Retinal pigment epithelial cell (primary cell): ENCODE measurements at places on chromosomes 11 and 22.

DNA sequence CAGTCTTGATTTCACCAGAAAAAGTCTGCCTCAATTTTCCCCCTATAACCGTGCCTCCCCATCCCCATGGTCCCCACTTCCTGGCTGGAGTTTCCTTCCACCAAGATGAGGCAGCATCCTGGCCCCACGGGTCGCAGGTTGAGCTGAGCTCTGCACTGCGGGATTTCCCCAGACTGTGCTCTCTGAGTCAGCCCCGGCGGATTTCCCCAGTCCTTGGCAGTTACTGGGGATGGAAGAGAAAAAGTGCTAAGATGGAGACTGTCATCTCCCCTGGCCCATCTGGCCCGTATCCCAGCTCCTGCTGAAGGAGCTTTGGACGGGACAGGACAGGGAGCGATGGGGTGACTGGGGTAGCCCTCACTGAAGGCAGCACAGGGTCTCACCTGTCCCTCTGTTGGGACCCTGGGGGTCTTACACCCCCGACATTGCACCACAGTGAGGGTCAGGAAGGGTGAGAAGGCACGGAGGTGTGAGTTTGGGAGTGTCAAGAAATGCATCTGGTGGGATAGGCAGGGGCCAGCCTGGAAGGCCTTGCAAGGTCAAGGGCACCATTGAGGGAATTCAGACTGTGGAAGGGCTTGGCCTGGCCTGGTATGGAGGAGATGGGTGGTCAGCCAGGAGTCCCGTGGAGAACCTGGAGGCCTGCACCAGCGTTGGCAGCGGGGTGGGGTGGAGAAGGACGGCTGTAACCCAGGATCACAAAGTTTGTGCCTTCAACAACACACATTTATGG lies 36.5 kb downstream of the NADSYN1 start:
- no peak for DNase-seq

DNA sequence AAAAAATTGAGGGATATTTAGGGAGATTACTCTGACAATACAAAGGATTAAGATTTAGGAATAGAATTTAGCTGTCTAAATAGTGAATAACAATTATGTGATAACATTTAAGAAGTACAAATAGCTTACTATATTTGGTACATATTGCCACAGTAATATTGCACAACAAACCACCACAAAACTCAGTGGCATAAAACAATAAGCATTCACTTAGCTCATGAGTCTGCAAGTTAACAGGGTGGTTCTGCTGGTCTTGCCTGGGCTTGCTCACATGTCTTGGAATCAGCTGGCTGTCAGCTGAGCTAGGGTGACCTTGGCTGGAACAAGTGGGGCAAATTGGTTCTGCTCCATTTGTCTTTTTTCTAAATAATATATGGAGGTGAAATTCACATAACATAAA lies 115.1 kb downstream of the DCDC1 start:
- DNase-seq = no peak

GRCh38 chr22:19110646-19111045 lies 11.6 kb downstream of the DGCR2 start:
- DNase-seq = no peak

DNA sequence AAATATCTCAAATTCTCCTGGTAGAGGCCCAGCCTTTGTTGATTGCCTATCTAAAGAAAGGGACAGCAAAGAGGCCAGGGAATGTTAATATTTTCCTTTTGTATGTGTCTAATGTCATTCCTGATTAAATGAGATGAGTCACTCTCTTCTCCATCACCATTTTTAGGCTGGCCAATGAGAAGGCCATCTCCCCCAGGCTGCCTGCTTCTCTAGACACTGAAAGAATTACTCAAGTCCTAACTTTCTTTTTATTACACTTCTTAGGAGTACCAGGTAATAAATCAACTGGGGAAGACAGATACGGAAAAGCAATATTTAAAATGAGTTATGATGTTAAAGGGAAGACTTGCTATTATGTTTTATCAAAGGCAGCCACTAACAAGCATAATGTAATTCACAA lies 259.2 kb upstream of the SORL1-AS1 start:
- no peak for DNase-seq

GRCh38 chr11:108221911-108222573 lies 396 bp downstream of the NPAT start:
- DNase-seq = no peak

DNA sequence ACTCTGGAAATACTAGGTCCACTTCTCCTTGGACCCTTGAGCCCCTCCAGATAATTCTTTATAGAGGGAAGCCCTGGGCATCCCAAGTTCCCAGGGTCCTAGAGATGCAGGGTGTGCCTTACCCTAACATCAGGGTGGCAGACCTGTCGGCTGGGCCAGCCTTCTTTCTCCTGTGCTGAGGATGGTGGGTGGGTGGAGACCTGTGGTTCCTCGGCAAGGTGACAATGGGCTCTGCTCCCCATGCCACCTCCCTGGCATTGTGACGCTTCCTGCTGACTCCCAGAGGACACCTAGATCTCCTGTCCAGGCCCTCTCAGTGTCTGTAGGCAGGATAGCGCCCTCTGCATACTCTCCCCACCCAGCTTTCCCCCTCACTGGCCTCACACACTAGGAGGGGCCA lies 3.8 kb upstream of the DERL3 start:
- DNase-seq = no peak

DNA sequence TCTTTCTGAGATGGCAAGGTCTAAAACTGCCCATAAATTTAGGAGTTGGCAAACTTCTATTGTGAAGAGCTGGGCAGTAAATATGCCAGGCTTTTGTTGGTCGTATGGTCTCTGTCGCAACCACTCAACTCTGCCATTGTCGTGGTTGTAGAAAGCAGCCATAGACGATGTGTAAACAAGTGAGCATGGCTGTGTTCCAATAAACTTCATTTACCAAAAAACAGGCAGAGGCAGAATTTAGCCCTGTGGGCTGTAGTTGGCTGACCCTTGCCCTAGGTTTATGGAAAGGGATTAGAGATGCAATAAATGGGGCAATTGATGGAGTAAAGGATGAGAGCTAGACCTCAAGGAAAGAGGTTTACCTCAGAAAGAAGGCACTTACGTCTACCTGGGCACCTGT lies 17.6 kb downstream of the YPEL4 start:
- no peak for DNase-seq

DNA sequence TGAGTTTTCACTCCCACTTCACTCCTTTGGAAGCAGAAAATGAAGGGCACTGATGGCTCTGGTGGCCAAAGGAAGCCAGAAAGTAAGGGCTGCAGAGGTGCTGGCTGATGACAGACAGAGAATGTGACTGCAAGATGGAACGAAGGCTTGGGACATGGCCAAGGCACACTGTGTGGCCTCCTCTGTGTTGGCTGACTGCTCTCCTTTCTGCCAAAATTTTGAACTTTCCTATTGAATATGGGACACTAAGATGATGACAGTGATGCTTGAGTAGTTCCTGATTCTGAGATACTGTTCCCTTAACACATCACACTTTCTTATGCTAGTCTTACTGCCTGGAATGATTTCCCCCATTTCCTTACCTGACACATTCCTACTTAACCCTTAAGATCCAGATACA lies 156.4 kb downstream of the SWAP70 start:
- DNase-seq = no peak

- DNase-seq = peak; percentile 20
Measured at GRCh38 chr11:66429983-66430602, 8.6 kb downstream of the MRPL11 start.

- no peak for DNase-seq
Measured at GRCh38 chr11:27129686-27130085, 89.1 kb downstream of the BBOX1 start.

GRCh38 chr22:19120829-19121630 lies 1.2 kb downstream of the DGCR2 start:
- no peak for DNase-seq

GRCh38 chr11:120988603-120989002 lies 35.3 kb upstream of the TBCEL start:
- DNase-seq = no peak

DNA sequence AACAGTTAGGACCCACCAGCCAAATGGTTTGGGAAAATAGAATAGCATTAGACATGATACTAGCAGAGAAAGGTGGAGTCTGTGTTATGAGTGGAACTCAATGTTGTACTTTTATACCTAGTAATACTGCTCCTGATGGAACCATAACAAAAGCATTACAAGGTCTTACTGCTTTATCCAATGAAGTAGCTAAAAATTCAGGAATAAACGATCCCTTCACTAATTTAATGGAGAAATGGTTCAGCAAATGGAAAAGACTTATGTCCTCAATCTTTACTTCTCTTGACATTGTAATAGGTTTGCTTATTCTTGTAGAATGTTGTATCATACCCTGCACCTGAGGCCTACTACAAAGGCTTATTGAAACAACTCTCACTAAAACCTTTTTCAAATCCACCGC lies 50.2 kb downstream of the ZNF280B start:
- no peak for DNase-seq

GRCh38 chr11:37748641-37749040 lies 1150.6 kb upstream of the RAG2 start:
- DNase-seq = no peak

- no peak for DNase-seq
Measured at GRCh38 chr11:59960502-59961381, 3.1 kb upstream of the OOSP4A start.

GRCh38 chr11:119262668-119263351 lies 54.1 kb downstream of the MCAM start:
- no peak for DNase-seq

- DNase-seq = no peak
Measured at GRCh38 chr11:22860241-22860640, at the start of gene CCDC179. TSS of gene CCDC179 (minus strand) at chr11:22860474. CDS start at chr11:22860421, 53 bp downstream.

GRCh38 chr22:25083056-25083806 lies 116.4 kb upstream of the CRYBB3 start:
- DNase-seq = no peak

DNA sequence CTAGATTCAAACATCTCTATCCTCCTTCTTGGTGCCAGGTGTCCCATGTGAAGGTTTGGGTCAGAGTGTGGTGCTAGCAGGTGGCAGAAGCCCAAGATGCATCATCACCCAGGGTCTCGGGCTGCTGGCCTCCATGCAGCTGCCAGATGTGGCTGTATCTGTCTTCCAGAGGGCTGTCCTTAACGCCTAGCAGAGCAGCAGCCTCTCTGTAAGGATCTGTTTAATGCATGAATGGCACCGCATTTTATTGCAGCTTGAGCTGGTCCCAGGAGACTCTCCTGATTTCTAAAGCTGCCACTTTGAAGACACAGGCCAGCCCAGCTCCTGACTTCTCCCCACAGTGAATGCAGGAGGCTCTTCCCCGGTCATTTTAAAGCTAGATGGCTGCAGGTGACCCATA lies 26.3 kb downstream of the SLC1A2 start:
- no peak for DNase-seq

DNA sequence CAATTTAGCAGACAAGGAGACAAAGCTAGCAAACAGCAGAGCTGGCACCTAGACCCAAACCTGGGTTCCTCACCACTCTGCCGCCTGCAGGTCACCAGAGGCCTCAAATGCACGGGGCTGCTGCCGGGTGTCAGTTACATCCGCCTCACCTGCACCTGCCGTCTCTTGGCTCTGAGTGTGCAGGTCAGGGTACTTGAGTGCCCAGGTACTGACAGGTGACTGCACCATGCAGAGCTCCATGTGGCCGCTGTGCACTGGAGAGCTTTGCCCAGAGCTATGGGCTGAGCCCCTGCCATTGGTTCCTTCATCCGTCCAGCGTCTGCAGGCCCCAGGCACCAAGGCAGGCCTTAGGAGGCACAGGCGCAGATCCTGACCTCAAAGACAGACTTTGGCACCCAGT lies 35.0 kb downstream of the PDGFB start:
- DNase-seq = no peak

- DNase-seq = no peak
Measured at GRCh38 chr11:123158033-123159003, 36.7 kb downstream of the CLMP start.

DNA sequence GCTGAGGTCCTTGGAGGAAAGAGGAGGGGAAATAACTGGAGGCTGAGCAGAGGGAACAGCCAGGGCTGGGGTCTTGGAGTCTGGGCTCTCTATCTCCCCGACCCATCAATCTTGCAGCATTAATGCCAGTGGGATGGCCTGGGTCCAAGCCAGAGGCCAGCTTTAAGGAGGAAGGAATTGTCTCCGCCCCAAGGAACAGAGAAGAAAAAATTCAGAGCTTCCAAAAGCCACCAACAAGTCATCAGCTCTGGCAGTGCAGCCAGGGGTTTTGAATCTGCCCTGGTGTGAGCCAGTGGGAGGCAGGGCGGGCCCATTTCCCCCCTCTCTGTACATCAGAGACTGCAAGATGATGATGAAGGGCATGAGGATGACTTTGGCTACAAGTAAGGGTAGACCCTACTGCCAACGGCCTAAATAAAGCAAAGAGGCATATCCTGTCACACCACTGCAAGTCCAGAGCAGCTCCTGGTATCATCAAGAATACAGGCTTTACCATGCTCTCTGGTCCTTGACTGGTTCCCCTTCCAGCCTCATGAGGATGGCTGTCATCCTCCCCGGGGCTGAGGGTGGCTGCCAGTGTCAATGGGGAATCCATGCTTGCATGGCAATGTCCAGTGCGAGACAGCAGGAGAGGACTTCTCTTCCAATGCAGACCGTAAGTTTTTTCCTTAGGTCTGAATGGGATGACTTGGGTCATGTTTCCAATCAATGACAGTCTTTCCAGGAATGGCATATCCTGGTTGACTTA lies 34.4 kb downstream of the LRRC32 start:
- DNase-seq = no peak

DNA sequence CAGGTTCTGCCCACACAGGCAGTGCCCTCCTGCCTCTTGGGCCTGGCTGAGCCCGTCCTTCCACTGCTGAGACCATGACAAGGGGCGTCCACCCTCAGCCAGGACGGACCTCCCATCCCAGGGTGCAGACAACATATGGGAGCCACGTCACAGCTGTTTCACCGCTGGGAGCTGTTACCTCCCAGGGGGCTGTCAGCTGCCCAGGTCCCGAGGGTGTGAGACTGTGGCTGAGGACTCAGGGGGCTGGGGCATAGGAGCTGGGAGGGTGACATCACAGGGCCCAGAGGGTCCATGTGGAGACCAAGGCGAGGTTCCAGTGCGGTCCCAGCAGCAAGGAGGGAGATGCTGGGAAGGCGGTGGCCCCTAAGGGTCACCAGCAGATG lies 17.9 kb upstream of the CTSD start:
- no peak for DNase-seq

DNA sequence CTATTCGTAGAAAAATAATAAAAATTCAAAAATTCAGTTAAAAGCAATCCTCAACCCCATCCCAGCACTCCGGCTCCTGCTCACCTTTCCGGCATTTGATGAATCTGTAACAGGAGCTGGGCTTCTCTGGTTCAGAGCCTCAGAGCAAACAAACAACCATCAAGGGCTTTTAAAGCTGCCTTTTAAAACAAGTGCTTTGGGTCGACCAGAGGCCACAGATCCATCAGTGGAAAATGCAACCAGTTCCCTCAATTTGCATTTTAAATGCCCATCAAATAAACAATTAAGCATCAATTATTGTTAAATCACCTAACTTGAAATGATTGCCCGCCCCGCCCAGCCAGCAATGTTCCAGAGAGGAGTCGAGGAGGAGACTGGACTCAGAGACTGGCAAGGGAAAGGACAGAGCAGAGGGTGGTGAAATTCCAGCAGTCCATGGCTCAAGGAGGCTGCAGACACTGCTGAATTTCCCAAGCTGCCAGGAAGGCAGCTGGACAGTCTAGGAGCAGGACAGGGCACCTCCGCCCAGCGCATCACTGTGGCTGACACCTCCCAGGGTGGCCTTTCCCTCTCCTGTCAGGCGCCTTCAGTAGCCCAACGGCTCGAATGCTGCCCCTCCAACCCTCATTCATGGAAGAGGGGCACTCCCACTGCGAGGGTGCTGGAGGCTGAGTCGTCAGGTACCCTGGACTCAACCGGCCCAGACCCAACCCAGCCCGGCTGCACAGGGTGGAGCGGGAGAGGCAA lies 7.5 kb downstream of the FXYD6 start:
- DNase-seq = no peak

- no peak for DNase-seq
Measured at GRCh38 chr11:35148163-35148837, 9.3 kb downstream of the CD44 start.
